Activated T-cell treated with anti-CD3 and anti-CD28 coated beads for 24 hours (primary cell): ENCODE measurements at places on chromosomes 4 and X.

DNA sequence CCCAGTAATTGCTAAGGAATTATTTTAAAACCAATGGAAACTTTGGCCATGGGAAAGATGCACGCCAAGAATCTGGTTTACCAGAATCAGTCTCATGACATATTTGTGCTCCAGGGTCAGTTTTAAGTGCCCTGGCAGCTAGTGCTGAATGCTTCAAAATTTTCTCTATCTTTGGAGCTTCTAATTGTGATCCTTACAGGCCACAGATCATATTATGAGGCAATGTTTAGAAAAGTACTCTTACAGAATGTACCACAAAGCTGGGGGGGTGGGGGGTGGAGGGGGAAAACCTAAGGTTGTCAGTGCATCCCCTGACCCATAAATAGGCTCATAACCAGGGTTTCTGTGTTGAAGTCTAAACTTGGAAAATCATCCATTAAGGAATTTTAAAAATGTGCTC is 514.5 kb downstream of the INPP4B start:
- no peak for DNase-seq

- DNase-seq, result no peak
Observed at GRCh38 chrX:10217198-10217597, 60.4 kb downstream of the CLCN4 start.

- no peak for DNase-seq
Observed at GRCh38 chrX:25012433-25012735, 3.4 kb downstream of the ARX start.

DNA sequence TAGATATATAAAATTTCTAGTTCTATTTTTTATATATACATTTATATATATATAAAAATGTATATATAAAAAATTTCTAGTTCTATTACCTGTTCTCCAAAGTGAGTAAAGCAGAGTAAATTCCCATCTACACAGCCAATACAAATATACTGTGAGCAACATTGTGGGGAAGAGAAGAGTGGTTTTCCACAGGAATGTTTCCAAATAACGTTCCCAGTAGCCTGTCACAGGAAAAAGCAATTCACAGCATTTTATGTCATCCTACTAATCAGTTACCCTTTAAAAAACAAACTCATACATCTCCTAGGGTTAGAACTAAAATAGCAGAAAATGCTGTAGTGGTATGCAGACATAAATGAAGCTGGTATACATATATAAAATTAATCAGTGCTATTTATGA is 44.5 kb downstream of the AASDH start:
- no peak for DNase-seq

DNA sequence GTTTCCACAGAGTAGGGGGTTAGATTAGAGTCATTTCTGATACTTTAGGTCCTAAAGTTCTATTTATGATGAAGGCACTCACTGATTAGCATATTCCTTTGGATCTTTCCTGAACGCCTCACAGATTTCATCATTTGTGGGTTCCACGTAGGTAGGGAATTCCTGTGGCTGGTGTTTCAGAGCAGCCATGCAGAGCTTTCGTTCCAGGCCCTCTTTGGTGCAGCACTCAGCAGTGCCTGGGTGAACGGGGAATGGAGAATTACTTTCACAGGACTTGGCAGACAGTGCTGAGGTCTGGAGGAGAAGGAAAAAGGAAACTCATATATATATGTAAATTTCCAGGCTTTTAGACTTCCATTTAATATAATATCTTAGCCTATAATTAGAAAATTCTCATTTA is 18.5 kb downstream of the GC start:
- no peak for DNase-seq

DNA sequence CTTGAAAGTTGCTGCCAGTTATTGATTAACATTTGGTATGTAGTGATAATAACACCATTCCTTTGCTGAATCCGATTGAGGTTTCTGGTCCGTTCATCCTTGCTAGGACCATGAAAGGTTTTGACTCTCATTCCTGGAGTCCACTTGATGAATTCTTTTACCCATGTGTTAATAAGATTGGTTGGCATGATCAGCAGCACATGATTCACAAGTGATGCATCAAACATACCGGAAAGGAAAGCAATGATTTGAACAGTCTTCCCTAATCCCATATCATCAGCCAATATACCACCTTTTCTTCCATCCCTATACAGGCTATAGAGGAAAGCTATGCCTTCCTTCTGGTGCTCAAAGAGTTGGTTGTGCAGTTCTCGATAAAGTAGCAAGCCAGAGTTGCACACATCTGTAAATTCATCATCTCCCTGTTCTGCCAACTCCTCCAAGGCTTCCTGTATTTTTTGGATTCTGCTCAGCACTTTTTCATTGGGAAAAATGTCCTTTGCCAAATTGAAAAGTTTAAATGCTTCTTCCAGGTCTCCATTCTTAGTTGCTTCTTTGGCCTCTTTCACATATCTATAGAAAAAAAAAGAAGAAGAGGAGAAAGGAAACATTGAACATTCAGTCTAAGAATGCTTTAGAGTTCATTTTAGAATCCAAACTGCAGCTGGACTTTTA is 26.7 kb downstream of the PIN4 start:
- DNase-seq, result no peak

- no peak for DNase-seq
Observed at GRCh38 chrX:103630171-103630511, 1.4 kb downstream of the TCEAL1 start.

DNA sequence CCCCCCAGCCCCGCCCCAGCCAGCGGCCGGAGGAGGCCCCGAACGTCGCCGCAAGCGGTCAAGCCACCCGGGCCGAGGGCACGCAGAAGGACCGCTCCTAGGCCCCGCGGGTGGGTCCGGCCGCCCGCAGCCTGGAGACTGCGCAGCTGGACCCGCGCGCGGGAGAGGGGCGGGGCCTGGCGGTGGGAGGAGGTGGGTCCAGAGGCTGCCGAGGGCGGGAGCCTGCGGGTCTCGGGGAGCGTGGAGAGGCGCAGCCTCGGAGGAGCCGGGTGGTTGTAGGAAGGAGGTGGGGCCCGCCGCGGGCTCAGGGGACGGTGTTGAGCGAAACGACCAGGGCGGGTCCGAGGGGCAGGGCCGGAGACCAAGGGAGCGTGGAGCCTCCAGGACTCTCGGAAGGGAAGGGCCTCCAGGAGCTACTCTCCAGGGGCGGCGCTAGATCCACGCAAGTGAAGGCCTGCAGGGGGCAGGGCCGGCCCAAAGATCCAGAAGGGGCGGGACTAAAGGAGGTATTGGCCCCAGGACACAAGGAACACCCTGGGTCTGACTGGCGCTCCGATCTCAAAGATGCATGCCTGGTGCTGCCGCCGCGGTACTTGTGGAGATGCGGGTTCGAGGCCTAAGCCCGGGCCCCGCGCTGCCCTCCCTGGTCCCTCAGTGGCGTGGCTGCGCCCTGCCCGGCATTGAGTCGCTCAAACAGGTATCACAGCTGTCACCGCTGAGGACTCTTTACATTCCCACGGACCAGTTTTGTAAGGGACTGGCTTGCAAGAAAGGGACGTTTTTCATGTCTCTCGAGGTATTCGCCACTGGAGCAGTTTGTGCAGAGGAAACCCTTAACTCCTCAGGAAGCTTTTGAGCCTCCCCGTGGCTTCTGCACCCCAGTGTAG is 5.9 kb downstream of the TIMM17B start:
- peak; percentile 64 for DNase-seq

- DNase-seq, result no peak
Observed at GRCh38 chr4:94852616-94853015, 94.9 kb downstream of the BMPR1B start.

DNA sequence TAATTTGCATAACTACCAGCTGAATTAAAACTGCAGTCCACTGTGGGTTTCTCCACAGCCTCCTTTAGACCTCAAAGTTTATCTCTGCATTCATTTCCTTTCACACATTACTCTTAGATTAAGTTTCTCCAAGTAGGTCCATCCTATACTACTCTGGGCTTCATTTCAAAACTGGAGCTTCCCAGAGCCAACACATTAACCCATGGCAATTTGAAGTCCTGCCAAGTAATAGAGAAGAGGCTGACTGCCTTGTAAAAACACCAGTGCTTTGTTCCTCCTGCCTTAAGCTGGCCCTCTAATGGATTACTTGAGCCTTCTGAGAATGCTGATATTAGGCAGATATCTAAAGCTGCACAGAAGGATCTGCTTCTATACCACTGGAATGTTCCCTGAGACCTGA is 997.2 kb upstream of the SLIT2 start:
- no peak for DNase-seq

DNA sequence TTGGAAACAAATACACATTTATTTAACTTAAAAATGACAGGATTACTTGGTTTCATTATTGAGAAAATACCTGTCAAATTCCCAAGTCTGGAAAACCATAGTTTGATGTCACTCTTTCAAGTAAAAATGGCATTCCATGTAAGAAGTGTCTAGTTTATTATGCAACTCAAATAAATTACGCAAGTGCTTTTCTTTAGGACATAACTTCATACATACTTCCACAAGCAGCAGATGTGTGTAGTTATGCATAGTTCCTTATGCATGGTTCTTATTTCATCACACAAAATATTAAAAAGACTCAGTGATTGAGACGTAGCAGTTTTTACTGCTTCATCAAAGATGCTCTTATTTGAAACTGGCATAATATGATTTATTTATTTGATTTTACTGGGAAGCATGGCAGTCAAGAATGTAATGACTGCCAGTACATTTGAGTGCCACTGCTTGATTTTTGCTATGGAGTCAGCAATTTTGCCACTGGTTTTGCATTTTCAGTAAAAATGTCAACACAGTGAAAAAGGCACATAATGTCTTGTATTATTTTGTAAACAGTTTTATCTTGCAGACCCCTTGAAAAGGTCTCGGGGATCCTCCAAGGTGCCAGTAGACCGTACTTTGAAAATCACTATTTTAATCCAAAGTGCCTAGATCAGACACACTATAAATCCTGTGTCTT is 62.1 kb downstream of the CLCN3 start:
- DNase-seq, result no peak

DNA sequence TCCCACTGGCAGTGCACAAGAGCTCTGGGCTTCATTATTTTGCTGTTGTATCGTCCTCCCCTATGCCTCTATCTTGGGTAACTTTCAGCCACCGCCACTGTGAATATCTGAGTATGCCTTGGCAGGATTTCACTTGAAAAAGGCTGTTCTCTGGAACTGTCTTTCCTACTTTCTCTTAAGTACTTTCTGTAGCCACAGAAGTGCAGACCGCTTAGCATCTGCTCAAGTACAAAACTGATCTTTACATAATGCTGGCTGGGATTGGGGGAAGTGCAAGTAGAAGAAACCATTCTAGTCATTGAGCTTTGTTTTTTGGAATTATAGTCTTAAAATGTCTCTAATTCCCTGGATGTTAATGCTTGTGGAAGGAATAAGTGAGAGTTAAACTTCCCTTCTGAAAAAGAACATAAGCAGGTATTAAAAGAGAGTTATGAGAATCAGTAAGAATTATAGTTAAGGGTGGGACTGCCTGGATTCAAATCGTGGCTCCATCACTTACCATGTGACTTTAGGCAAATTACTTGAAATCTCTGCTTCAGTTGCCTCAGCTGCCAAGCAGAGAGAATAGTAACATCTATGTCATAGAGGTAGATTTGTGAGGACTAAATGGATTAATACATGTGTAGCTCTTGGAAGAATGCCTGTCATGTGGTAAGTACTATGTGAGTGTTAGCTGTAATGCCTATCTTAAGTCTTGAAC is 77.5 kb downstream of the MID1IP1 start:
- no peak for DNase-seq

DNA sequence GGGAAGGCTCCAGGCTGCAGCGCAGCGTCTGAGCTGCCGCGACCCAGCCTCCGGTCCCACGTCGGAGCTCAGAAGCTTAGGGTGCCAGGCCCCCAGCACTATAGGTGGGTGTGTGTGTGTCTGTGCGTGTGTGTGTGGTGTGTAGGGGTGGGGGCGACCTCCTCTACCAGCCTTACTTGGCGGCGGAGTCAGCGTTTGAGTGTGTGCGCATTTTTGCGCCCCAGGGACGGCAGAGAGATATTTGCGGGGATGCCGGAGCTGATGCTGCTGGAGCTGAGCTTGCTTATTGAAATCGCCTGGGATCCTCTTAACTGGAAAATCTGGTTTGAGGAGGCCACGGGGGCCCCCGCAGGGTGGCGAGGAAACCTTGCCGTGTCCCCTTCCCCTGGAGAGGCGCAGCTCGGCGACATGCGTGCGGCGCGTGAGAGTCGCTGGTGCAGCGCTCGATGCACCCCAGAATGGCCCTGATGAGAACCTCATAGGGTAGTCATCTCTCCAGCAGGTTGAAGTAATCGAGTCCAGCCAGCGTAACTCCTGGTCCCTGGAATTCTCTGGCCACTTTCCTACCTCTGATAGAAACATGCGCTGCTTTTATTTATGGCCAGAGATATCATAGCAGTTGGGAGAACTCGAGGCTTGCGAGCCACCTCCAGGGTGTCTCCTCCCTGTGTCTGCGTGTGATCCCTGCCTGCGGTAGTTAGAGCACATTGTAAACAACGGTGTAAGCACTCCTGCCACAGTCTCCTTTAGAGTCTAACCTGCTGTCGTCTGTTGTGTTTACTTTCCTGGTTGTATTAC is 2.7 kb downstream of the ADGRL3 start:
- DNase-seq, result no peak

- no peak for DNase-seq
Observed at GRCh38 chr4:59772641-59773139, 1427.4 kb upstream of the ADGRL3 start.
